ENCODE measurements at places on chromosomes 3 and 15.
A peak's percentile ranks its signal among the peaks of the same experiment; 100 is the strongest.

DNA sequence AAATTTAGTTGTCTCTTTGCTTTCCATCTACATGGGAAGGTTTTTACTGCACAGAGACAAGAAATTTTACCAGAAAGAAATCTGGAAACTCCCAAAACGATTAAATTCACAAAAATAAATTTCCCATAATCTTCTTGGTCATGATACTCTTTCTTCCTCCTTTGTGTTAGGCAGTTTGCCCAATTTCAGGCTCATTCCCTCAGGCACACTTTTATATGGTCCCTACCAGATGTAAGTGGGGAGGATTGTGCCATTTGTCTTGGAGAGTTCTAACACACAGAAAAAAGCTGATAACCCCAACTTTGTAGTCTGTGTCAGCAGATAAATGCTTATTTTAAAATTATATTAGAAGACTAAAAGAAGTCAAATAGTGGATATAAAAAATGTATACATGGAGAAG is 49.1 kb upstream of the CCDC50 start:
- no peak for DNase-seq

DNA sequence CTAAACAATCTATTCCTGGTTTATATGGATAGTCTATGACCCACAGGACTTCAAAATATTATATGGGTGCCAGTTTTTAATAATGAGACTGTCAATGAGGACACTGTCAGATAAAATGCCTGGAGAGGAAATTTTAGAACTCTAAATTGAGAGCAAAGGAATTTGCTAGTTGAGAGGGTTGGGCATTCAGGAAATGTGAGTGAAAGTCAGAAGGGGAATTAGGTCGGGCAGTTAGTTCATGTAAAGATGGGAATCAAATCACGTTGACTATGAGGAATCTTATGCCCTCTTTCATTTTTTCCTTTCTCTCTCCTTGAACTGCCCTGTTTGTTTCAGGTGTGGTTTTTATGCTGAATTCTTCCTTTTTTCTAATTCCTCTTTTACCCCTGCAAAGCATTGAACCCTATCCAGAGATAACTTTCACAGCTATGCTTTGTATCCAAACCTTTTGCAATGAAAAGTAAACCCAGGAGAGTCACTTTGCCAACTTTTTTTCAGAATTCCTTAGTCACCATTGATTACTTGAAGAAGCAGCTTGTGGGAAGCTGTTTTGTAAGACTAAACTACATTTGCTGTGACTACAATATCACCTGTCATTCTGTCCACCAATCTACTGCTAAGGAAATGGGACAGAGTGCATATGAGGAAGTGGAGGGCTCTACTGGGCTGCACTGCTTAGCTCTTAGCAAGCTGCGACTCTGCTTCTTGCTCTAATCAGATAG is 27.8 kb downstream of the CHP1 start:
- DNase-seq: no peak

GRCh38 chr15:74421302-74422245 is 12.2 kb downstream of the SEMA7A start:
- DNase-seq: no peak

GRCh38 chr3:4340411-4341335 is 37.5 kb downstream of the SETMAR start:
- DNase-seq: no peak

DNA sequence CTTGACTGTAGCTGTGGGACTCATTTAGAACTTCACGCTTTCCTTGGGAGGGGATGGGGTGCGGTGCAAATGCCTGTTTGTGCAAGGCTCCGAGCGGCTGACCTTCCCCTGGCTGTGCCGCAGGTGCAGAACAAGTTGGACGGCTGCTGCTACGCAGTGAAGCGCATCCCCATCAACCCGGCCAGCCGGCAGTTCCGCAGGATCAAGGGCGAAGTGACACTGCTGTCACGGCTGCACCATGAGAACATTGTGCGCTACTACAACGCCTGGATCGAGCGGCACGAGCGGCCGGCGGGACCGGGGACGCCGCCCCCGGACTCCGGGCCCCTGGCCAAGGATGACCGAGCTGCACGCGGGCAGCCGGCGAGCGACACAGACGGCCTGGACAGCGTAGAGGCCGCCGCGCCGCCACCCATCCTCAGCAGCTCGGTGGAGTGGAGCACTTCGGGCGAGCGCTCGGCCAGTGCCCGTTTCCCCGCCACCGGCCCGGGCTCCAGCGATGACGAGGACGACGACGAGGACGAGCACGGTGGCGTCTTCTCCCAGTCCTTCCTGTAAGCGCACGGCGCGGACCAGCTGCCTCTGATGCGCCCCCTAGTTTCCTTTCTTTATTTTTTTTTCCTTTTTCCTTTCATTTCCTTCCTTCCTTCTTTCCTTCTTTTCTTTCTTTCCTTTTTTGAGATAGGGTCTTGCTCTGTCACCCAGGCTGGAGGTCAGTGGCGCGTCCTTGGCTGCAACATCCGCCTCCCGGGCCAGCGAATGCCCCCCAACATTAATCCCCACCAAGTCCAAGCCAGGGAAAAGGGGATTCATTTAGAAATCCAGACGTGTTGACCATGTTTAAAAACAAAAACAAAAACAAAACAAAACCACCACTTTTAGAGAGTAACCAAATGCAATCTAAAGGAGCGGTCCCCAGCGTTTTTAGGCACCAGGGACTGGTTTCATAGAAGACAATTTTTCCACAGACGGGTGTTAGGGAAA is 42.7 kb downstream of the EIF2AK4 start:
- peak; percentile 79 for DNase-seq

GRCh38 chr3:197350446-197350845 is 52.0 kb upstream of the DLG1 start:
- DNase-seq: no peak

Data from NCI-H69 (cell line).